ENCODE measurements at places on chromosomes 12 and 14.

- no peak for DNase-seq
These were observed 718 bp downstream of the PACS2 start for GRCh38 chr14:105315211-105315721.

DNA sequence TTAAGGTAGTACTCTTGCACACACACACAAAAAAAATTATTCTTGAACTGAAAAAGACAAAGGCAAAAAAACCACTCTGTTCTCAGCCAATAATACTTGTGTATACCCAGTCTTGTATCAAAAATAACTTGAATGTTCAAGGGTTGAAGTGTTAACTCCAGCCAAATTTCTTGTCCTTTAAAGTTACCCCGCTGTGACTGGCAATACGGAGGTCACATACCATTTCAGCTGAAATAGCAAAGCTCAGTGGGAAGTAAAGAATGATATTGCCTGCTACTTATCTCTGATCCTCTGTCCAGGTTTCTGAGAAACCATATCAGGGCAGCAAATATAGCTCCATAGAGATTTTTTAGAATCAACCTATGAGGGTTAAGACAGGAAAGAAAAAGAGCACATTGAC is 167.4 kb downstream of the C12orf50 start:
- no peak for DNase-seq

DNA sequence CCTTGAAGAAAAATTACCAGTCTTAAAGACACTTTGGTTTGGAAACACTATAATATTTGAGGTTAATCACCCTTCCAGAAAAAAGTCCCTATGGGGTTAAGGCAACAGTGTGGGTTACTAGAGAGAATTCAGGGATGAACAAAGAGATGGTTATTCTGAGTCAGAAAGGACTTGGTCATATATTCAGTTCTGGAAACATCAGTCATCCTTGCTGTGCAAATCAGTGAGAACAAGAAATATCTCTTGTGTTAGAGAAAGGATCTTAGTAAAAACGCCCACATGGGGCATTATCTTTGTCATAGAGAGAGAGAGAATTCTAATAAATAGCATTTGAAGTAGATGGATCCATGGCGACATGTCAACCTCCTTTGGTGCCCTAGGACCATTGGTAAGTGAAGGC is 59.4 kb upstream of the E2F7 start:
- DNase-seq = no peak

DNA sequence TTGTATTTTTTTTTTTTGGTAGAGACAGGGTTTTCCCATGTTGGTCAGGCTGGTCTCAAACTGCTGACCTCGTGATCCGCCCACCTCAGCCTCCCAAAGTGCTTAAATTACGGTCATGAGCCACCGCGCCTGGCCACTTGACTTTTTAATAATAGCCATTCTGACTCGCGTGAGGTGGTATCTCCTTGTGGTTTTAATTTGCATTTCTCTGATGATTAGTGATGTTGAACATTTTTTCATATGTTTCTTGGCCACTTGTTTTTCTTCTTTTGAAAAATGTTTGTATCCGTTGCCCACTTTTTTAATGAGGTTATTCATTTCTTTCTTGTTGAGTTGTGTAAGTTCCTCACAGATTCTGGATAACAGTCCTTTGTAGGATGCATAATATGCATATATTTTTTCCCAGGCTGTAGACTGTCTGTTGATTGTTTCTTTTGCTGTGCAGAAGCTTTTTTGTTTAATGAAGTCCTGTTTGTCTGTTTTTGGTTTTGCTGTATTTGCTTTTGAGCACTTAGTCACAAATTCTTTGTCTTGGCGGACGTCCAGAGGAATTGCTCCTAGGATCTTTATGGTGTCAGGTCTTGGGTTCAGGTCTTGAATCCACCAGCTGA is 10.3 kb upstream of the PGAM5 start:
- DNase-seq = no peak

GRCh38 chr14:69034612-69035262 is 55.6 kb upstream of the ACTN1 start:
- no peak for DNase-seq

DNA sequence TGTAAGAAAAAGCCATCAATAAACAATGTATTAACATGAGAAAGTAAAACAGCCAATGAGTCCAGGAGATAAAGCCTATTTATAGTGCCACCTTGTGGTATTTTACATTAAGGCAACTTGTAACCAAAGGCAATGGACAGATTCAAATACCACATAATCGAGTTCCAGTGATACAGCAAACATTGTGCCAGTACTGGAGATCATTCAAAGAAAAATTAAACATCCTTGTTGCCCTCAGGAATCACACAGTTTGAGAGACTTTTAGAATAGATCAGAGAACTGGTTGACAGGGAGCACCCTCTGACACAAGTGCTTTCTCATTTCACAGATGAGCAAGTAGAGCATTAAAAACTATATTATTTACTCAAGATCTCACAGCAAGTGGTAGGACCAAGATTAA is 98.1 kb downstream of the DDHD1 start:
- DNase-seq = peak; percentile 1

- no peak for DNase-seq
These were observed 34.4 kb downstream of the TMEM116 start for GRCh38 chr12:111978545-111978944.

DNA sequence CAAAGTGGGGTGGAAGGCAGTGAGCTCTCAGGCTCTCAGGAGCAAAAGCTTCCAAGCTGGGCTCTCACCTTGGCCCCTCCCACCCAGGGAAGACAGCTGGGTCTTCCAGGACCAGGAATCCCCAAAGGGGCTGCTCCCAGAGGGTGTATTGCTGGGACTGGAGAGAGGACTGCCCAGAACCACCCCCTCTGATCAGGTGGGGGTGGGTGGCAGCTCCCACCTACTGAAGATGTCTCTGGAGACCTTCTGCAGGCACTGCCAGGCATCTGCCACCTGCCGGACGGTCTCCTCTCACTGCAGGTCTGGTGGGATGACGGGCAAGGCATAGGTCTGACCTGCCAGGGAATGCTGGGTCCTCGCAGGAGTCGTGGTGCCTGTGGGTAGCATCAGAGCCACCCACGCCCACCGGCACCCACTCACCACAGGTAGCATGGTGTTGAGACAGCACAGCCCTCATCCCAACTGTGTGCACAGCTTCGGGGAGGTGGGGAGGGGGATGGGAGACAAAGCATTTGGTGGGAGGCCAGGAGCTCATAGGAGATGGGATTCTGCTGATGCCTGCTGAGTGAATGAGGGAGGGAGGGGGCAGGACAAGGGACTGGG is 103.2 kb downstream of the SINHCAF start:
- DNase-seq = no peak

DNA sequence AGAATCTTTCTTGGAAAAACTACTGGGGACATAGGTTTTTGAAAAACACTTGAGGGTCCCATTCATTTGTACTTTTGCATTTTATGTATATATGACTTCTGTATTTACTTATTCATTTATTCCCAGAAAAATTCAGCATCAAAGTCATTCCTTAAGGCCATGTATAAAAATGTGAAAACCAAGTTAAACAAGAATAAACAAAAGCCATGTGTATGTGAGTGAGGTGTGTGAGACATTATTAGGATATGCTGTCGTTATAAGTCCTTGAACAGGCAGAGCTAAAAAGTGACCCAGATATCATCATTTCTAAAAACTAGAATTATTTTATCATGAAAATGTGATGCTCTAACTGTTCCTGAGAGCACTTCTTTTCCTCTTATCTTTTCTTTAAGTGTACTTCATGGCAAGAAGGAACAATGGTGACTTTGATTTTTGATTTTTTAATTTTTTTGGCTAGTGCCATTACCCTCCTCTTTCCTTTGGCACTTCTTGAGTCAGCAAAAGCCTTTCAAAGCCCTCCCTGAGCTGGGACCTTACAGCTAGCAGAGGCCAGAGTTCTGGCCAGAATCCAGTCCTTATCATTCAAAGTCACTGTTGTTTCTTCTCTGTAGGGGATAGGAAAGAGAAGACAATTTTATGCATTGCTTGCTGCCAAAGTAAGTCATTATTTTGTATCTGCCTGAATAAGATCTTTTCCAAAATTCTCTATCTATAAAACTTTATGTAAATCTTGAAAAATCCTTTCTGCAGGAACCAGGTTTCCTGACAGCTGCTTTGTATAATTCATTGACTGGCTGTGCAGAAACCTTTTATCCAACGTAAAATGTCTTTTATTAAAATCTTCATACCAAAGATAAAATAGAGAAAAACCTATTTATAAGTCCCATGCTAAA is 419.7 kb upstream of the PRICKLE1 start:
- no peak for DNase-seq

GRCh38 chr12:90909069-90909770 is 45.8 kb downstream of the CCER1 start:
- DNase-seq = no peak

DNA sequence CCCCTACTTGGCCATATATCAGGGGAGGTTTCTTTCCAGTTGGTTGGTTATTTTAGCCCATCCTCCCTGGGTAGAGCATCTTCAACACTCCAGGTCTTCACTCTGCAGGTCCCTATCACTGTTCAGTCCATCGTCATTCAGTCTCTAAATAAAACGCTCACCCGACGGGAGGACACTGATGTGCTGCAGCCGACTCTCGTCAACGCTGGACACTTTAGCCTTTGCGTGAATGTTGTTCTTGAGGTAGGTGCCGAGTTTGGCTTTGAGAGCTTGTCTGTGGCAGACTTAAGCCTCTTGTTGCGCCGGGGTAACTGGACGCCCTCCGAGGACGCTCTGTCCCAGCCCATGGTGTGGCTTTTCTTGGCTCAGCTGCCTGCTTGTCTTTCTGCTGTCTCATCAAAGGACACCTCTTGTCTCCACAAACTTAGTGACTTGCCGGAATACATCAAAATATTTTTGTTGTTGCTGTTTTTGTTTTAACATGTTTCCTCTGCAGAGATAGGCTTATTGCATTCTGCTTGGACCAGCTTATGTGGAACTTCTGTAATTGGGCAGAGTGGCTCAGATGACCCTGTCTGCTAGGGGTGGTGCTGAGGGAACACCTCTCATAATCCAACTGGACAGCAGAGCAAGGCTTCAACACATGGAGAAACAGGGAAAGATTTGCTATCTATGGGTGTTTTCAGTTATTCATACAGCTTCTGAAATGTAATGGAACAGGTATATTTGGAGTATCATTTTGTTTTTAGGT is 26.5 kb downstream of the TCTN1 start:
- DNase-seq = no peak

DNA sequence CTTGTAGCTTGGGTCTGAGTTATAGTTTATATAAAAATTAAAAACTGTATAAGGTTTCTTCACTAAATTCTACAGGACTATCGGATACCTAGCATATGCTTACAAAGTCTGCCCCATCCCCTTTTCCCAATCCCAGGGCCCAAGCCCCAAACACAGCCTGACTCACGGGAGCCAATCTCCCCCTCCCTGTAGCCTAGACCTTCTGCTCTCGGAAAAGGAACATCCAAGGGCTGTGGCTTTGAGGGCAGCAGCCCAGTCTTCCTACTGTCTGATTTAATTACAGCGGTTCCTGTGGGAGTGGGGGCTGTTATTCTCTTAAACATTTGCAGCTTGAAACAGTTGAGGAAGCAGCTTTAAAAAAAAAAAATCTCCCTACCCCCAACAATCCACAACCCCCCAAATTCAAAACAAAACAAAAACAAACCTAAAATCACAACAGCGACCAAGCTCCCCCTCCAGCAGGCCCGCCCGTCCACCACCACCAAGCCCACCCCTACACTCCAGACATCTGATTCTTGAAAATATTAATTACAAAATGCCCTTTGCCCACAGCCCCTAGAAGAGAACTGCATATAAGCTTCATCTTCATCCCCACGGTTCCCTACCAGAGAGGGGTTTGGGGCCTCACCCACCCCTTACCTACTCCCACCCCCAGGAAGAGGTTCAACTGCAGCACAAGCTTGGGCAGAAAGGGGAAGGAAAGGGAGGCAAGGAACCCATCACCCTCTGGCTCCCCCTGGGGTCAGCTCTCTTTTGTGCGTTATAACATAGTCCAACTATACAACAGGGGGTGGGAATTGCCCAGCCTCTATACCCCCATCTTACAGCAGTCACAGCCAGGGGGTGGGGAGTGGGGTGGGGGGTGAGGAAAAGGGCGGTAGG is 1.1 kb upstream of the PRKAG1 start:
- no peak for DNase-seq

DNA sequence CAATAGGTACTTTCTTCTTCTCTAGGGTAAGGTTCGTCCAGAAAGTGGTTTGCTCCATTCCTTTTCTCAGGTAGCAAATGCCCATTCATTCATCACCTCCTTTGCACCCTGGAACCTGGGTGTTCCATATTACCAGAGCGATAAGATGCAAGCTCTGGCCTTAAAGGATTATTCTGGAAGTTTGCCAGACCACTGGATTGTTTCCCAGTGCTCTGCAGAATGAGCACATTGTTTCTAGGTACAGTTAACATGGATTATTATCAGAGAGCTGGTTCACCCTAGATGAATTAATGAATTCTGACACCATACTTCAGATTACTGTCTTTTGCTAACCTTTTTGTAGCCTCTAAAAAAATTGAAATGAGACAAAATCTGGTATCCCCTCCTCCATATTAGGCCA is 170.9 kb upstream of the BMP4 start:
- DNase-seq = no peak

GRCh38 chr12:57619434-57620244 is 8.4 kb downstream of the ARHGEF25 start:
- DNase-seq = no peak

GRCh38 chr14:59926534-59926933 is 6.6 kb downstream of the LRRC9 start:
- DNase-seq = no peak

DNA sequence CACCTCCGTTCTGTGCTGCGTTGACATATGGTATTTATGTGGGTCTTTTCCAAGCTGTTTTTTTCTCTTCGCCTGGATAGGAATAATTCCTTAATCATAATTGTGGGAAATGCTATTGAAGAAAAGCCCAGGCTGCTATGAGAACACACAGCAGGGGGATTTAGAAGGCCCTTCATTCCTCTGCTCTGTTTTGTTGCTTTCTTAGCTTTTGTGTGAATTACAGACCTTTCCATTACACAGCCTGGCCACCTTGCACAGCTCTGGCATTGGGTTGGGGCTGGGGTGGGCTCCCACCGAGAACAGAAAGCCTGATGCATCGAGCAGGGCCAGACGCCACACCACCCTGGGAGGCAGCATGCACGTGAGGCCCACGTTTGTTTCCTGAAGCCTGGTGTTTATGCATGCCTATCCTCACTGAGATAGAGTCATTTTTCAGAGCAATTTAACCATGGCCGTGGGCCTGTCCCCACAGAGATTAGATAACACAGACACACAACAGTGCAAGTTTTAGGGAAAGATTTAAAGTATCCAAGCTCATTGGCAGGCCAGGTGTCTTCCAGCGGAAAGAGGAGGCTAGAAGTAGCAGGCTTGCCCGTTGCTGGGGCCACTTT is 287.6 kb upstream of the PWP1 start:
- DNase-seq = no peak

Data from cerebellar nuclear complex (tissue), 1 donor.